Fibroblast of skin of left biceps (primary cell): ENCODE measurements at places on chromosomes 11 and 22.
A peak's percentile ranks its signal among the peaks of the same experiment; 100 is the strongest.

- DNase-seq = no peak
These were observed 668 bp upstream of the CHST1 start for GRCh38 chr11:45665933-45666647.

GRCh38 chr11:65310736-65311135 is 3.9 kb upstream of the CDC42EP2 start:
- no peak for DNase-seq

DNA sequence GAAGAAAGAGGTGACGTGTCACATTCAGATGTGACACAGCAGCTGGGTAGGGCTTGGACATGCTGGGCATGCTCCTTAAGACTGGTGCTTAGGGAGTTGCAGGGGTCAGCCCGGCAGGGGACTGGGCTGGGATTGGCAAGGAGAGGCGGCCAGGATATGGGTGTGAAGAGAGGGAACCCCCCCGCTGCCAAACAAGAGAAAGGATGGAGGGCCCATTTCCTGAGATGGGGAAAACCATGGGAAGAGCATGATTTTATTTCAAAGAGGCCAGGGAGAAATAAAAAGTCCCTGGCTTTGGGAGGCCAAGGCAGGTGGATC is 5.3 kb downstream of the ATF4 start:
- DNase-seq = no peak

- DNase-seq = no peak
These were observed 151.6 kb downstream of the GRIK4 start for GRCh38 chr11:120663142-120663541.

- no peak for DNase-seq
These were observed 12.2 kb downstream of the NEAT1 start for GRCh38 chr11:65434667-65435410.

DNA sequence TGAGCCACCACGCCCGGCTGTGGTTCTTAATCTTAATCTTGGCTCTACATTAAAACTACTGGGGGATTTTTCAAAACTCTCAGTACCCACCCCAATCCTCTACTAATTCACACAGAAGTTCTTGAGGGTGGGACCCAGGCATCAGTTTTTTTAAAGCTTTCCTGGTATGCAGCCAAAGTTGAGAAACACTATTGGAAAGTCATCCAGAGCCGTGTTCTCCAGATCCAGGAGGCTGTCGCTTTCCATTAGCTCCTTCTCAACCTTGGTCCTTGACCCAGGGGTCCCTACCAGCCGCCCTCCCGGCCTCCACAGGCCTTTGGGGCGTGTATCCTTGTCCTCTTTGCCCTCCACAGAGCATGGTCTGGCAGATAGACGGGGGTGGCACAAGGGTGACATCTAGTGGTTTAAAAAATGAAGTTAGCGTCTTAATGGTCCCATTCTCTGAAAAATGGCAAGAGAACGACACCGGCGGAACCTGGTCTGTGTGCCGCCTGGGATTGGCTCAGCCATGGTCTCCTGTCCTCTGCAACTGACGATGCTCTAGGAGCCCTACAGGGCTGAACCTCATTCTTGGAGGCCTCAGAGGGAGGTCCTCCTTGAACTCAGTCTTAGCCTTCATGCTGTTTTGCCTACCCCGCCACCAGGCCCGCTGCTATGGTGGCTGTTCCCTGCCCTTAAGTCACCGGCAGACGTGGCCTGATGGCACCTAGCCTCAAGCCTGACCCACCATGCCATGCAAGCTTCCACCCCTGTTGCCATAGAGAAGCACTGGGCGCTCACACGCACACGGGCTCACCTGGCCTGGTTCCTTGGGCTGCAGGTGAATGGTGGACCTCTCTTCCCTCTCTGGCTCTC is 152.0 kb upstream of the SYN3 start:
- DNase-seq = no peak

DNA sequence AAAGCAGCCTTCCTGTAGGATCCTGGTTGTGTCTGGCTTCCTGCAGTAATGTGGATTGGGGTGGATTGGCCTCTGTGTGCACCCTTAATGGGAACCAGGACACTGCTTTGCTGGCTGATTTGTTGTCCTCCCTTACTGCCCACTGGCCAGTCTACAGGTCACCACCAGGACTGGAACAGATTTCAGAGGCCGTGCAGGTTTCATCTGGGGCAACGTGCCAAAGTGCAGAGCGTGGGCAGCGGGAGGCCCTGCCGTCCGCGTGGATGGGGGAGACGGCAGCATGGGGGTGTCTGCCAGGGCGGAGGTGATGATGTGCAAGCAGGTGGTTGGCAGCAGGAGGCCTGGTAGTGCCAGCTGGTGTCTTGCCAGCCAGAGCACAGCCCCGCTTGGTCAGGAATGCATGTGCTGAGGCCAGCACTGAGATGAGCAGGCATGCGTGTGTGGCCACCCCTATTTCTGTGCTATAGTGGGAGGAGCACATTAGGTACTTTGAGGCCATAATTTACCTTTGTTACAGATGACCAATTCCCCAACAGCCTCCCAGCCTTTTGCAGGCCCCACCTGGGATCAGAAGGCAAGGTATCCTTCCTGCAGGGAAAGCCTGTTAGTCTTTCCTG is 24.3 kb downstream of the BCR start:
- DNase-seq = no peak

DNA sequence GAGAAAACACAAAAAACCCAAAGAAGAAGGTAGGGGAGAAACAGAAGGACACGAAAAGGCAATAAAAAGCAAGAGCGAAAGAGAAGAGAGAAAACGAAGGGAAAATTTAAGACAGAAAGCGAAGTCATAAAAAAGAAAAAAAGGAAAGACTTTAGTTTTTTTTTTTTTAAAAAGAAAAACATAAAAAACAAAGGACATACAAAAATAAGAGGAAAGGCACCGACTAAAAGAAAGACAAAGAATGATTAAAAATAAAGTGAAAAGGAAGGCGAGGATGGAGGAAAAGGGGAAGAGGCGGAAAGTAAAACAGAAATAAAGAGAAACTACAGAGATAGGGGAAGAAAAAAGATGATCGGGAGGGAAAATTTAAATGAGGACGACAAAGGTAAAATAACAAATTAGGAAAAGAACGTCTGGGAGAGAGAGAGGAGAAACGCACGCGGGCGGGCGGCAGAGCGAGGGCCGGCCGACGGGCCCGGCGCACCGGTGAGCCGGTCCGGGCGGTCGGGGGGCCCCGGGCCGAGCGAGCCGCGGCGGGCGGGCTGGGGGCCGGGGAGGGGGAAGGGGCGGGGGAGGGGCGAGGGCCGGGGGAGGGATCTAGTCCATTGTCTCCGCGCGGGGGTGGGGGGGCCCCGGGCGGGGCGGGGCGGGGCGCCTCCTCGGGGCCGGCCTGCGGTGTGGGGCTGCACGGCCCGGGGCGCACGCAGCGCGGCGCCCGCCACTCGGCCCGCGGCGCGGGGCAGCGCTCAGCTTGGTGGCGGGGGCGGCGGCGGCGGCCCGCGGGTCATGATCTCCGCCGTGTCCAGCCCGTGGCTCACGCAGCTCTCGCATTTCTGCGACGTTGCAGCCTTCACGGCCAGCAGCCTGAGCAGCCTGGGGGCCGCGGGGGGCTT is at the start of gene TBX1:
Gene TBX1 (plus strand): TSS at position 721 of the 893 bp plus-strand sequence. CDS start 66 bp downstream, at position 787.
- no peak for DNase-seq

DNA sequence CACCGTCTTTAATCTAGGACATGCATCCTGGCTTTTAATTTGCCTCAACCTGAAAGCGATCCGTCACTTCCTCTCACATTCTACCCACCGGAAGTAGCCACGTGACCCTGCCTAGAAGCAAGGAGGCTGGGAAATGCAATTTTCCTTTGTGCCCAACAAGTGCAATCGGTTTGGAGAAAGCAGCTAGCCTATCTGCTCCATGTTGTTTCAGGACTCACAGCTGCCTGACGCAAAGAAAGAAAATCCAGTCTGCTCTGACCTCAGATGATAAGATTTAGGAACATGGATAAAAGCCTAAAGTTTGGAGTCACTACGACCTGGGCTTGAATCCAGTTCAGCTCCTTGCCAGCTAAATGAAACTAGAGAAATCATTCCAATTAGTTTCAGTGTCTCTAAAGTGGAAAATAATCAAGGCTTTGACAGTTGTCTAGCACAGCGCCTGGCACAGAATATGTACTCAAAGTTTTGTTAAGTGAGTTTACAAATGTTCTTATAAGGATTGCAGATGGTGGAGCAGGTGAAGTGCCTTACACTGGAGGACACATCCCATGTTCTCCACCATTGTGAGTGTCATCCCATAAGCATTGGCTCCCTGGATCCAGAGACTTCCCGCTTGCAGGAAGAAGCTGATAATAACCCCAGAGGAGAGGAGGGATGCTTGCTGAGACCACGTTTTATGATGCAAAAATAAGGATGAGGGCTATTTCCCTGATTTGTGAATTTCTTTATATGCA is 553.7 kb downstream of the MN1 start:
- no peak for DNase-seq

GRCh38 chr11:112784323-112785073 is 176.7 kb upstream of the NCAM1 start:
- peak; percentile 90 for DNase-seq

DNA sequence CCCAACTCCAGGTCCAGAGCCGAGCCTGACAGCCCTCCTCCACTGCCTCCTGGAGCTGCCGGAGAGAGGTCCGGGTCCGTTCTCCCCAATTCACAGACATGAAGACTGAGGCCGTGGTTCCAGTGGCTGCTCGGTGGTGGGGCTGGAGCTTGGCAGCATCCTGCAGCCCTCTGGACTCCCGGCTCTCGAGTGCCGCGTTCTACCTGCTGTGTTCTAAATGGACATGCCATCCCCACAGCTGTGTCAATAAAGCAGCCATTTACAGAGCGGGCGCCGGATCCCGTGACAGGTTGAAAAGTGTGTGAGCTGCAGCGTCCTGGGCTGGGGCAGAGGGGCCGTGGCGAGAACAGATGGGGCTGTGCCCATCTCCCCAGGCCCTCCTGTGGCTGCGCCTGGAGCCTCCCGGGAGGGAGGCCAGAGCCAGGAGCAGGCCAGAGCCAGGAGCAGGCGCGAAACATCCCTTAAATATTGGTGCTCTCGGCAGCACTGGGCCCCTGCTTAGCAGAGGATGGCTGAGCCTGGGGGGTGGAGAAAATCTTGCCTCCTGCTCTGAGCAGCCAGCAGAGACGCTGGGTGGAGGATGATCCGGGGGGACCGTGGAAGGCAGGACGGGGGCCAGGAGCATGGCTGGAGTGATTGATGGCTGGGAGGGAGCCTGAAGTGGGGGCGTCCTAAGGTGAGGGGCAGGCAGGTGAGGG is 46.2 kb downstream of the FLRT1 start:
- no peak for DNase-seq

- DNase-seq = no peak
These were observed 13.7 kb downstream of the SMIM38 start for GRCh38 chr11:69169479-69169878.
